HuH-7.5 (cell line): ENCODE measurements at places on chromosomes 13 and 19.

DNA sequence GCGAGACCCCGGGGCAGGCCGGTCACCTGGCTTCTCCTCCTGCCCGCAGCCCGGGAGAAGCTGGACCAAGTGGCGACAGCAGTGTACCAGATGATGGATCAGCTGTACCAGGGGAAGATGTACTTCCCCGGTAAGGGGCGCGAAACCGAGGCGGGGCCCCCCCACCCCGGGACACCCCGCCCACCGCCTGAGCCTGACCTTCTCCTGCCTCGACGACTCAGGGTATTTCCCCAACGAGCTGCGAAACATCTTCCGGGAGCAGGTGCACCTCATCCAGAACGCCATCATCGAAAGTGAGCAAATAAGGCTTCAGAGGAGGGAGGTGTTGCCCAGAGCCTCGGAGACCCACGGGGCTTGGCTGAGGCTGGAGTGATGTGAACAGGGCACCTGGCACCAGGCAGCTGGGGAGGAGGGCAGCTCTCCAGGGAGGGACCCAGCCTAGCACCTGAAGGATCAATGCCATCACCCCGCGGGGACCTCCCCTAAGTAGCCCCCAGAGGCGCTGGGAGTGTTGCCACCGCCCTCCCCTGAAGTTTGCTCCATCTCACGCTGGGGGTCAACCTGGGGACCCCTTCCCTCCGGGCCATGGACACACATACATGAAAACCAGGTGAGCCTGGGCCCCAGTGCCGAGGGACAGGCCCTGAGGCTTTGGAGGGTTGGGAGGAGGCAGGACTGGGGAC lies 629 bp downstream of the IZUMO4 start:
- no peak for DNase-seq

GRCh38 chr19:47762615-47763308 lies 15.7 kb upstream of the SELENOW start:
- no peak for DNase-seq

- DNase-seq: no peak
These were observed 46.0 kb upstream of the ZNF681 start for GRCh38 chr19:23804676-23805075.

- DNase-seq: no peak
These were observed 87.6 kb downstream of the CYSLTR2 start for GRCh38 chr13:48741377-48741776.

DNA sequence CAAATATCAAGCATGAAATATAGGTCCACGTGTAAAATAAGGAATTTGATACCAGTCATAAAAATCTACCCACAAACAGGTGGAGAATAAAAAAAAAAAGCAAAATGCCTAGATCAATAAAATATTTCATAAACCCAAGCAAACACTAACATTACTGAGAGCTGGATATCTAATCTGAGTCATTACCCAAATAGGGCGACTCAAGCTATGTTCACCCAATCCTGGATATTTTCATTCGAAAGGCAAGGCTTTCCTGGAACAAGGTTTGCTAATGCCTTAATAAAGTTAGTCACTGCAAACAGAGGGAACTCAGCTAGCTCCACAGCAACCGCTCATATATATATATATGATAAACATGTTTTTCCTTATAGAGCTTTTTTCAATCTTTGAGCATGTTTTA lies 33.5 kb upstream of the TM9SF2 start:
- no peak for DNase-seq

DNA sequence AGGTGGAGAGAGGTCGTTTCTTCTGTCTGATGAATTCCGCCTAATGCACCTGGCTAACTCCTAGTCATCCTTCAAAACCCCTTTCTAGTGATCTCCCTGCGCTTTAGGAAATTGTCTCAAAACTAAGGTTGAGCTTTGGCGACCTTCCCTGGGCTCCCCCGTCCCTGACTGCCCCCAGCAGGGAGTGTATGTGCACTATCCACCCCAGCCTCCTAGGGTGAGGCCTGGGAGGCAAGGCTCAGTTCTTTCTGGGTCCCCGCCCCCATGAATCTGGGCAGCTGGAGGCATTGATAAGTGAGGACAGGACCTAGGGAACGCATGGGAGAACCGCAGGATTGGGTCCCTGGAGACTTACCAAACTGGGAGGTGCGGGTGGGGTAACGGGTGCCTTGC lies 378 bp downstream of the TLE6 start:
- DNase-seq: peak; percentile 58

- DNase-seq: no peak
These were observed 178.0 kb downstream of the KCTD12 start for GRCh38 chr13:76708138-76708688.

GRCh38 chr13:30755678-30756077 lies 20.3 kb downstream of the ALOX5AP start:
- no peak for DNase-seq

DNA sequence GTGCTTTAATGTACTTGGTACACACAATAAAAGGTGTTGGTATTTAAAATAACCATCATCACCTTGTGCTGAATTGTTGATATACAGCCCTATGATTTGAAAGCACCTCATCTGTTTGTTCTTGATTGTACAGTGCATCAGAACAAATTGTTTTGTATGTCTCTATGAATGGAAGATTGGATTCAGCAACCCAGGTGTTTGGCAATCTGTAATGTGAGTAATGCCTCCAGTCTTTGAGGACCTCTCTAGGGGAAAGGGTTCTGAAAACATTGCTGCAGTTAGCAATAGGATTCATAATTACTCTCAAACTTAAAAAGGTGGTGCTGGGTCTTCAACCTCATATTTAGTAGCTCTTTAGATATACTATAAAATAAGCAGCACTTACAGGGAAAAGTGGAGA lies 341.8 kb downstream of the OXGR1 start:
- no peak for DNase-seq

GRCh38 chr19:6556043-6556449 lies 25.2 kb downstream of the TNFSF9 start:
- DNase-seq: no peak

GRCh38 chr13:29439601-29440388 lies 155.7 kb downstream of the SLC7A1 start:
- no peak for DNase-seq

DNA sequence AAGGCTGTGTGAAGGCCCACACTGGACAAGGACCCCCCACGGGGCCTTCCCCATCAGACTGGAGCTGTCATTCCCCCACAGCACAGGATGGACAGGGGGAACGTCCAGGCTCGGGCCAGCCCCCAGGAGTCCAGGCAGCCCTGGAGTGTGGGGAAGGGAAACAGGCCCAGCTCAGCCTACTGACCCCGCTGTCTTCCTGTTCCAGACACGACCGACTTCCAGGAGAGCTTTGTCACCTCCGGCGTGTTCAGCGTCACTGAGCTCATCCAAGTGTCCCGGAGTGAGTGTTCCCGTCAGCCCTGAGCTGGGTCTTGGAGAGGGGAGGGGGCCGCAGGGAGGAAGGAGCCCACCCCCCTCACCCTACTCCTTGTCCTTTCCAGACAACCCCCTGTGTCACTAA lies 47.0 kb downstream of the SMIM24 start:
- DNase-seq: no peak

- DNase-seq: no peak
These were observed 9.0 kb downstream of the LSM14A start for GRCh38 chr19:34181111-34181864.

GRCh38 chr19:34345947-34346351 lies 19.0 kb upstream of the GPI start:
- peak; percentile 85 for DNase-seq

GRCh38 chr13:31949486-31949885 lies 82.1 kb upstream of the FRY start:
- DNase-seq: no peak

DNA sequence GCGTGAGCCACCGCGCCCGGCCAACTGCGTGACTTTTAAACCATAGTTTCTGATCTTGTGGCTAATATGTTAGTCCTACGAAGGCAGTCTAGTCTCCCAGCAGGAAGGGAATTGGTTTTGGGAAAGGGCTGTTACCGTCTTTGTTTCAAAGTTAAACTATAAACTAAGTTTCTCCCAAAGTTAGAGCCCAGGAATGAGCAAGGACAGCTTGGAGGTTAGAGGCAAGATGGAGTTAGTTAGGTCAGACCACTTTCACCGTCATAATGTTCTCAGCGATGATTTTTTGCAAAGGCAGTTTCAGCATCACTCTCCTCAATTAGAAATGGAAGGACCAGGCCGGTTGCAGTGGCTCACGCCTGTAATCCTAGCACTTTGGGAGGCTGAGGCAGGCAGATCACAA lies 17.7 kb upstream of the ADGRE2 start:
- no peak for DNase-seq

- DNase-seq: no peak
These were observed 38.7 kb downstream of the HTR2A start for GRCh38 chr13:46858163-46858562.

- no peak for DNase-seq
These were observed 191.2 kb downstream of the SPRY2 start for GRCh38 chr13:80149736-80150135.

- no peak for DNase-seq
These were observed 110.7 kb downstream of the SLC7A1 start for GRCh38 chr13:29484796-29485195.

GRCh38 chr19:37564624-37565369 lies 29.8 kb downstream of the ZNF571 start:
- no peak for DNase-seq

DNA sequence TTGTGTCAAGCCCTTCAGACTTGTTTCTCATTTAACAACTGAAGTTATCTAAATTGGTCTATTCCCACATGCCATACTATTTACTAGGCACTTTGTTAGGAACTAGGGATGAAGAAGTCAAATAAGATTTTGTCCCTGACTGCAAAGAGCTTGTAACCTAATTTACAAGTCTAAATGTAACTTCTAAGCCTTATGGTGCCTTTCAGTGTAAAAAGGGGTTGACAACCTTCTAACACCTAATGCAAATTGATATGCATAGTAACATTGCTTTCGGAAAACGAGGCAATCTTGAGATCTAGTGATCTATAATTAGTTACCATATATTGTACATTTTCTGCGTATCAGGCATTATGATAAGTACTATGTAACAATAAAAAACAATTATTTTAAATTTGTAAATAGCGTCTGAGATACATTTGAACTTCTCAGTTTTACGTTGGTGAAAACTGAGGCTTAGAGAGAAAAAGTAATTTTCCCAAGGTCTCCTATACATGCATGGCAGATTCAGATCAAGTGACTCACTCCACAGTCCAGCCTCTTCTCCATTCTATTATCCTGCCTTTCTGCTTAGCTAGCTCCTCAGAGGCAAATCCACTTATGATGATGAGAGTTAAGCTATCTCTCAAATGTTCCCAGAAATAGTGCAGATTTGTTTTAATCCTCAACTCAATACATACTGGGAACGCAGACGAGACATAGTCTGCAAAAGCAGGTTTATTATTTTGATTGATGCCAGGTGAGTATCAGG lies 764.9 kb upstream of the SLITRK5 start:
- DNase-seq: no peak

DNA sequence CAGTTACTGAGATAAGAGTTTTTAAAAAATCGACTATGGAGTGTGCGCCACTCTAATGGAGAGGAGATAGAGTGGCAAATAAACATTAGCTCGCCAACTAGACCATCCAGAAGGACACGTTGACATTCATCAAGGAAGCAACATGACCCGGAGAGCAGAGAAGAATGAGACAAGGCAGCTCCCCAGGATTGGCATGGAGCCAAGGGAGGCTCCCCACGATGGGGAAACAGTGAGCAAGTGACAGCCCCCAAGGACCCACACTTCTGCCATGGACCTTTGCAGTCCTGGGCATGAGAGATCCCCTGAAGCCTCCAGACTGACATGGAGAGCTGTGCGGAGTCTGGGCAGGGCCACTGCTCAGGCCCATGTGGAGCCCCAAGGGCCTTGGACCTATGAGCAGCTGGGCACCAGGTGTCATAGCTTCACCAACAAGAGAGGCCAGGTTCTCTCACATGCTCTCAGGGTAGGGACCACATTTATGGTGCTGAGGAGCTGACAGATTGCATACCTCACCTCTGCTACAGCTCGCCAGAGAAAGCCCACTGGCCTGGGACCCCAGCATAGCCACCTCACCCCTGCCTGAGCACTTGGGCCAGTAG lies 6.7 kb downstream of the SIGLEC6 start:
- DNase-seq: no peak

- DNase-seq: no peak
These were observed 110.9 kb downstream of the CRYL1 start for GRCh38 chr13:20414546-20415305.

DNA sequence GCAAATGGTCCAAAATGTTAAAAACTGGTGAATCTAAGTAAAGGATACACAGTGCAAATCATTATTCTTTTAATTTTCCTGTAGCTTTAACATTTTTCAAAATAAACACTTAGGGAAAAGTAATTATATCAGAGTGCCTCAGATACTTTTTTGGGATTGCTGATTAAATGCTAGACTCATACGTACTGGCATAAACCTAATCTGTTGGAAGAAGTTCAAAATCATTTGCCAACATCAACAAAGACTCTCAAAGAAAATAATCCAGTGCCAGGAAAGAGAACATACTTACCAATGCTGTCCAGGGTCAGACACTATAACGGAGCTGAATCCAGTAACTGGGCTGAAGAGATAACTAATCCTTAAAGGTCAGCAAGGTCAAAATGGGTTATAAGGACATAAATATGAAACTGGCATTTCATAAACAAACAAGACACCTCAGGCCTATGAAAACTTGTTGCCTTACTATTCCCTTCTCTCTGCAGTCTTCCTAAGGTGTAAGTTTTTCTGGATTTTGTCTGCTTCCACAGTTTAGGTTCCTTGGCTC lies 3.3 kb upstream of the ZNF420 start:
- no peak for DNase-seq

- peak; percentile 22 for DNase-seq
These were observed 524 bp downstream of the NAA16 start for GRCh38 chr13:41311406-41312175.

DNA sequence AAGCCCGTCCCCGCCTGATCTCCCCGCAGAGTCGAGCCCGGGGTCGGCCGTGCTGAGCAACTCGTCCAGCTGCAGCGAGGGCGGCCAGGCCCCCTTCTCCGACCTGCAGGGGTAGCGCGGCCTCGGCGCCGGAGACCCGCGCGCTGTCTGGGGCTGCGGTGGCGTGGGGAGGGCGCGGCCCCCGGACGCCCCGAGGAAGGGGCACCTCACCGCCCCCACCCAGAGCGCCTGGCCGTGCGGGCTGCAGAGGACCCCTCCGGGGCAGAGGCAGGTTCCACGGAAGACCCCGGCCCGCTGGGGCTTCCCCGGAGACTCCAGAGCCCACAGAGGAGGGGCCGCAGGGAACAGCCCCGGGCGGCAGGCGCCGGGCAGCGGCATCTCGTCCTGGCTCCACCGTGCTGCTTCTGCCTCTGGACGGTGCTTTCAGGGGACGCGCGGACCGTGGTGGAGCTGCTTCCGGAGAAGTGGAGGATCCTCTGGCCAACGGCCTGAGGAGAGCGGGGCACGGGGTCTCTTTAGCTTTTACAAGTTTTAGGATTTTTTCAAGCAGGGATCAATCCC lies 8.8 kb upstream of the F7 start:
- no peak for DNase-seq

- DNase-seq: no peak
These were observed 109.1 kb upstream of the PABPC3 start for GRCh38 chr13:24986826-24987225.

- DNase-seq: no peak
These were observed 531 bp upstream of the TGFBR3L start for GRCh38 chr19:7914099-7914498.
